ENCODE measurements at places on chromosomes 11 and 22.

- DNase-seq: no peak
Observed at GRCh38 chr22:50144005-50144614, 26.4 kb upstream of the PANX2 start.

DNA sequence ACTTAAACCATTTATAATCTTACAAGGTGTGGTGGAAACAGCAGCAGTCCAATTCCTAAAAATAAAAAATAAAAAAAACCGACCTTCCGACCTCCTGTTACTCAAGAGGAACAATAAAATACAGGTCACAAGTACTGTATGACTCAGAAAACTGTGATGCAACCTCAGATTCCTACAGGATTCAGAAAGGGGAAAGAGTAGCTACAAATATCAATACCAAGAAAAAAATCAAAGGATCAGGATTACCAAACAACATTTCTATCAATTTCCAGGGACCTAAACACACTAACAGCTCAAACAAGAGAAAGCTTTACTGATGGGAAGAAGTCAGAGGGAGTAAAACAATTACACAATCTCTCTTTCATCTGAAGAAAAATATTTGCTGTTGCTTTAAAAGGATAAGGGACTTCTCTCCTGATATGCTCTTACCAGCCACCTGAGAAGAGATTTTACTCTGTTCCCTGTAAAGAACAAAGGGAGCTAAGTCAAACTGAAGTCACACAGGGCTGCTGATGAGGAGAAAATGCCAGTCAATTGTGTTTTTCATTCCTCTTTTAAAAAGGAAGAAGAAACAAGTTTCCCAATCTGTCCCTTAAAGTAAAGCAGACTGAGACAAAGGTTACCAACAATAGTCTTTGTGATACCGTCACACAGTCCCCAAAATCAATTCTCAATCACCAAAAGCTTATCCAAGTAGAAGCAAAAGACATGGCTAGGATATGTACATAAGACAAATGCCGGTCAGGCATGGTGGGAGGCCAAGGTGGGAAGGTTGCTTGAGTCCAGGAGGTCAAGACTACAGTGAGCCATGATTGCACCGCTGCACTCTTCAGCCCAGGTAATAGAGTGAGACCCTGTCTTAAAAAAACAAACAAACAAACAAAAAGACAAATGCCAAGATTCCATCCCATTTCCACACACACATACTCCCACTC lies 39.3 kb downstream of the AMBRA1 start:
- no peak for DNase-seq

DNA sequence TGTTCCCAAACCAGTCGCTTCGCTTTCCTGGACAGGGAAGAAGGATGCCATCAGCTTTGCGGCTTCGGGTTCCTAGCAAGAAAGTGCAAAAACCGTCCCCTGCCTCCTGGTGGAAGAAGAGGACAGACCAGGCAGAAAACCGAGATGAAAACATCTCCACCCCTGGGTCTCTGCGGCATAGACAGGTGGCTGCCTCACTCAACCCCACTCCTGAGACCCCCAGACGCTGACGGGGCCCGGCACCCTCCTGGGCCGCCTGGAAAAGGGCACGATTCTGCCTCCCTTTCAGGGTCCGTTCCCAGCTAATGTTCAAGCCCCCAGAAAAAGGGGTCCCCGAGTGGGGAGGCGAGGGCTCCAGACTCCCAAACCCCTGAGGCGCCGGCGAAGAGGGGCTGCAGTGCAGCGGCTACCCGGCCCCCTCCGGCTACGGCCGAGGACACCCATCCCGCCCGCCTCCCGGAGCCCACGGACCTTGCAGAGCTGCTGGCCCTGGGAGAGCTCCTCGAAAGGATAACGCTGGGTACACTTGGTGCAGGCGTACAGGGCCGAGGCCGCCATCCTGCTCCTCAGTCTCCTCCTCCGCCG lies 569 bp downstream of the FAM76B start:
- no peak for DNase-seq

- no peak for DNase-seq
Observed at GRCh38 chr11:55969845-55970244, at the start of gene OR10AG1. TSS of gene OR10AG1 (minus strand) at chr11:55969945. CDS start at chr11:55969907, 38 bp downstream.

GRCh38 chr22:24060375-24060788 lies 49.3 kb downstream of the CABIN1 start:
- DNase-seq: no peak

- DNase-seq: no peak
Observed at GRCh38 chr11:12472401-12473005, 95.1 kb downstream of the PARVA start.

GRCh38 chr11:46264030-46264429 lies 13.4 kb upstream of the CREB3L1 start:
- no peak for DNase-seq

- no peak for DNase-seq
Observed at GRCh38 chr11:128595221-128595620, 7.9 kb upstream of the ETS1 start.

- DNase-seq: no peak
Observed at GRCh38 chr22:38830026-38830844, 13.6 kb downstream of the NPTXR start.

DNA sequence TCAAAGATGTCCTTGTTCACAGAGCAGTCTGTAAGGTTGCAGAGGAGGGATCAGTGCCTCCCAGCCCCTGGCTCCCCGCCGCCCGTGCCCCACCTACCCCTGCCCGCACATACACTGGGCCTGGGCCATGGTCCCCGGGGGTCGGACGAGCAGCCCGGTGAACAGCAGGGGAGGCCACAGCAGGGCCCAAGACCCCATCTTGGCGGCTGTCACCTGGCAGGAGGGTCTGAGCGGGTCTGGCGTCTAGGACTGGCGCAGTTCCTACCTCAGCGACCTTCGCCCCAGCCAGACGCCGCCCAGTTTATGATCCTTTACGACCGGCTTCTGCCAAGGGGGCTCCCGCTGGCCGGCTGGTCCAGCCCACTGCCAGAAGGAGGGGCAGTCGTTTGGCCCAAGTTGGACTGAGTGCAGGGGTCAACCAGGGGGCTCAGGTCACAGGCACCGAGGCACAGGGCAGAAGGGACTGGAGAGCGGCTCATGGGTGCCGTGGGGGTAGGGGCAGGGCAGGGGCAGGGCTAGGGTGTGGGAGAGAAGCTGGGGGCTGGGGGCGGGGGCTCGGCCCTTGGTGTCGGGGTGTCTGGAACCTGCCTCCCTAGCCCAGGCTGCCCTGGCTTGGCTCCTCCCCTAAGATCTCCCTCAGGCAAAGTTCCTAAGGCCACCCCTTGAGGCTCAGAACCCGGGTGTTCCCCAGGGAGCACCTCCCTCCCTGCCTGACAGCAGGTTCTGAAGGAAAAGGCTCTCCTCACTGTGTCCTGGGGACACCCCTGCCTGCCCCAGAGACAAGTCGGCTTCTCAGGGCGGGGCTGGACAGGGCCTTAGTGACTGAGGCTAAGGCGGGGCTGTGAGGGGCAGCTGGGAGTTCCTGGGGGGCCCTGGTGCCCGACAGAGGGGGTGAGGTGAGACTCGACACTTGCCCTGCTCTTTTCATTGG lies at the start of gene CDHR5:
Gene CDHR5 (minus strand): TSS at position 251 of the 931 bp plus-strand sequence. CDS start 53 bp downstream, at position 198.
- DNase-seq: no peak

GRCh38 chr11:118136801-118137200 lies 15.8 kb downstream of the SCN4B start:
- no peak for DNase-seq

DNA sequence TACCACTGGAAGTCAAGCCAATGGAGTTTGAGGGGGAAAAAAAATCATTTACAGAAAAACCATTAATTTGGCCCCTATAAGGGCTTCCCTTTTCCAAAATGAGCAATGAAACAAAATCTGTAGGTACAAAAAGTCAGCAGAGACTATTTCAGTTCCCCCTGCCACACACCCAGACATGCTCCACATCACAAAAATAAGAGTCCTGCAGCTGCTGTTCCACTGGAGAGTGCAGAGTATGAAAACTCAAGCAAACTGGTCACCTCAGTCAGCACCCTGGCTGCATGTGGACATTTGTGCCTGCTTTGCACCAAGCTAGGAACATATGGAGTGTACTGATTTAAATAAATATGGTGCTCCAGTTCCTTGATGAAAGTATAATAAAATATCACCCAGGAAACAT lies 15.1 kb downstream of the POU2AF1 start:
- DNase-seq: no peak

DNA sequence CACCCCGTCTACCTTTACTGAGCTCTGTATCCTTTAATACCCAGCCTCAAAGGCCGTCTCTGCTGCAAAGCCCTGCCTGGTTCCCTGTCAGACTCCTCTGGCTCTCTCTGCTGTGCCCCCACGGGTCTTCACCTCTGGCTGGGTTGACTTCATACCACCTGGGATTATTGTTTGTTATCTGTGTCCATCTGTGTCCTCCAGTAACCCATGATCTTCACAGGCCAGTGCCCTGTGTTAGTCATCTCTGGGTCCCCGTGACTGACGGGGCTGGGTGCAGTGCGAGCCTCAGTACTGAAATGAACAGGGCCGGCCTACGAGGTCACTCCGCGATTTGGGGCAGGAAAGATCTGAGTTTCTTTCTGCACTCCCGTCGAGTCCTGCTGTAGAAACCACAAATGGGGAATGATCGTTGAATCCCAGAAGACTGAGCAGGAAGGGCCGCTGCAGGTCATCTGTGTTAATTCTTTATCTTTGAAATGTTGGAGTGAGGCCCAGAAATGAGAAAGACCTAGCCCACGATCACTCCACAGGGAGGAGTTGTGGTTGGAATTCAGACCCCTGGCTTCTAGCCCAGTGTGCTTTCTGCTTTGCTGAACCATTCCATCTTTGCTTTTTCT lies 12.3 kb upstream of the TUB start:
- DNase-seq: no peak

DNA sequence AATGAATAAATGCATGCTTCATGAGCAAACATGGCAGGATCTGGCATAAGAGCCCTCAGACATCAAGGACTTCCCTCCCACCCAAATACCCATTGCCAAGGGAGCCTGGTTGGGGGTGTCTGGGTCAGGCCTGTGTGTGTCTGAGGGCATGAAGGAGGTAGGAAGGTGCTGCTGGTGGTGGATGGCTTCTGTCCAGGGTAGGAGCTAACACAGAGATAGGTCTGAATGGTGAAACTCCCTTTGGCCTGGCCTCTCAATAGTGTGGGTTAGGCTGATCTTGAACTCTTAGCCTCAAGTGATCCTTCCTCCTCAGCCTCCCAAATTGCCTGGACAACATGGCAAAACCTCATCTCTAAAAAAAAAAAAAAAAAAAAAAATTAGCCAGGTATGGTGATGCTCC lies 2.8 kb downstream of the AMPD3 start:
- DNase-seq: no peak

- DNase-seq: no peak
Observed at GRCh38 chr11:15500643-15501042, 385.9 kb downstream of the INSC start.

DNA sequence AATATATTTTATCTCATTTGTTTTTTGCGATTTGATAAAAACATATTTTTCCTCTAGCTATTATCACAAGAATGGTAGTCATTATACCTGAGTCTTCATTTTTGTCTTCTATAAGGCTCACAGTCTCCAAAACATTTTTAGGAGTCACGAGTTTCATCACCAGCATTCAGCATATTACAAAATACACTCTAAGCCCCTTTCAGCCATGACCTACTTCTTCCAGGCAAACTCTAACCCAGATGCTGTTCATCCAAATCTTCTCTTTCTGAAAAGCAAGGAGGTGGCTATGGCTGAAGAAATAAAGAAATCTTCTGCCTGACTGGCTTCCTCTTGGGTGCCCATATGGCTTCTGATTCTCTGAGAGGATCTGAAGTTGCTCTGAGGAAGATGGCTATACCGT lies 35.7 kb upstream of the USP47 start:
- no peak for DNase-seq

DNA sequence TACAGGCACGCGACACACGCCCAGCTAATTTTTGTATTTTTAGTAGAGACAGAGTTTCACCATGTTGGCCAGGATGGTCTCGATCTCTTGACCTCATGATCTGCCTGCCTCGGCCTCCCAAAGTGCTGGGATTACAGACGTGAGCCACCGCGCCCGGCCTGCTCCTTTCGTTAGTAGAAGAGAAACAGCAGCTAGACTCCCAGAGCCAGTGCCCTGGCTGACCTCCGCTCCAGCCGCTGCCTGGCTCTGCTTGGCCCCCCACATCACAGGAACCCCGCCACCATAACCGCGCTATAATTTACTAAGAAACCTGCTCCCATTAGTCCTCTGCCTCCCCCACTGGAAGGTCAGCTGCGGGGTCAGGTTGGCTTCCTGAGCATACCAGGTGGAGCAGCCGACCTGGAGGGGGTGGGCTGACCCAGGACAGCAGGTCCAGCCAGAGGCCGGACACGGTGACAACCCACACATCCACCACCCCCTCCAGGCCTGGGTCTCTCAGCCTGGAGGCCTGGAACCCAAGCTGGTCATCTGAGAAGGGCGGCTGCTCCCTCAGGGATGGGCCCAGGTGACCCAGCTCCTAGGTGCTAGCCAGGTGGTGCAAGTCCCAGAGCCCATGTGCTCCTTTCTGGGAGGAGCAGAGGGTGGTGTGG lies 7.5 kb upstream of the POLDIP3 start:
- no peak for DNase-seq

- DNase-seq: no peak
Observed at GRCh38 chr11:73795925-73796632, 8.4 kb downstream of the MRPL48 start.

DNA sequence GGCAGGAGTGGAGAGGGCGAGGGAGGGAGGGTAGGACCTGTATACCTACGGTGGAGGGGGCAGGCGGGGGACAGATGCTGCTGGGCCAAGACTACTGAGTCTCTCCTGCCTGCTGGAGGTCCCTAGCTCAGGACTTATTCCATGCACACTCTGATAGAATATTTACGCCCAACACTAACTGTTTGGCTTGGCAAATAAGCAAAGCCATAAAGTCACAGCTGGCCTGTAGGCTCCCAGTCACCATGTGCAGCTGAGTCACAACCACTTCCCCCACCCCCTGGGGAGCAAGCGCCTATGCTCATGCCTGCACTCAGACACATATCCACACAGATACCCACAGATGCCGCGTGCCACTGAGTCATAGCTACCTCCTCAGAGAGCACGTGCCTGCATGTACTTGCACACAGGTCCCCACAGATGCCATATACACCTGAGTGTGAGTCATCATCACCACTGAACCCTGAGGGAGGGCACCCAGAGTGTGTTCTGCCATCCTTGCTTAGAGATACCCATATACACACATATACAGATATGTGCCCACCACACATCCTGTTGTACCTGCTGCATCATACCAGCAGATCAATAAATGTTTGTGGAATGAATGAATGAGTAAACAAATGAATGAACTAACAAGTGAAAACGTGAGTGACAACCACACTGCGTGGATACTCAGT lies 95.8 kb downstream of the SWAP70 start:
- peak; percentile 84 for DNase-seq

Measured in activated effector memory CD4-positive, alpha-beta T cell treated with Interleukin-2 at 50 U/mL for 16 hours (primary cell).